ENCODE measurements at places on chromosomes 2 and 18. TPM values are rescaled to one million over a fixed set of nuclear protein-coding genes. Genes with fewer than 3 reads are reported as not detected.
A peak's percentile ranks its signal among the peaks of the same experiment; 100 is the strongest.

Gene DSG2
- total RNA-seq, result 48.2 TPM

GRCh38 chr2:214310319-214310718, 100.5 kb upstream of the VWC2L start:
- no peak for DNase-seq

GRCh38 chr2:33453905-33454479, 22.5 kb upstream of the RASGRP3 start:
- no peak for DNase-seq

- DNase-seq, result peak; percentile 7
Observed at GRCh38 chr2:5915881-5916310, 223.7 kb downstream of the SOX11 start.

- DNase-seq, result no peak
Observed at GRCh38 chr18:66048406-66048805, 297.6 kb downstream of the CDH7 start.

- peak; percentile 75 for DNase-seq
Observed at GRCh38 chr2:200300638-200301314, 5.7 kb upstream of the SPATS2L start.

DNA sequence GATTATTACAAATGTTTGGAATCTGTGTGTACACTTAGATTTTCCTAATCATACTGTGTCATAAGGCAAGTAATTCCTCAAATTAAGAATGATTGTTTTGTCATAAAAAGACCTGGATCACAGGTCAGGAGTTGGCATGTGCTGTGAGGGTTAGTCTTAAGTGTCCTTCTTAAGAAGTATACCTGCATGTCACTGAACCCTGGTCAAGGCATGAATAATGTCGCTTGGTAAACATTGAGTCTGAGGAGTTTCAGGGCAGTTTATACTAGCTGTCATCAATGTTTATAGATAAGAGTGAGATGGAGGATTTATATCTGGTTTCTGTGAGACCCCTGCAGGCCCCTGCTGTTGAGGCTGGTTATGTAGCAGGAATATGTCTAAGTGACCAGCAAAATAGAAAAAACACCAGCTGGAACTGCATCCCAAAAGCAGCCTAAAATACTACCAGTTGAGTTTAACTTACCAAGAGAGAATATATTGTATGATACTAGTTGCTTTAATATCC, 112.0 kb upstream of the NOSTRIN start:
- DNase-seq, result no peak

GRCh38 chr2:171185165-171185818, 24.6 kb upstream of the TLK1 start:
- no peak for DNase-seq

GRCh38 chr18:37741032-37741623, 175.5 kb upstream of the CELF4 start:
- DNase-seq, result no peak

Gene VIT
- total RNA-seq, result 3.9 TPM

DNA sequence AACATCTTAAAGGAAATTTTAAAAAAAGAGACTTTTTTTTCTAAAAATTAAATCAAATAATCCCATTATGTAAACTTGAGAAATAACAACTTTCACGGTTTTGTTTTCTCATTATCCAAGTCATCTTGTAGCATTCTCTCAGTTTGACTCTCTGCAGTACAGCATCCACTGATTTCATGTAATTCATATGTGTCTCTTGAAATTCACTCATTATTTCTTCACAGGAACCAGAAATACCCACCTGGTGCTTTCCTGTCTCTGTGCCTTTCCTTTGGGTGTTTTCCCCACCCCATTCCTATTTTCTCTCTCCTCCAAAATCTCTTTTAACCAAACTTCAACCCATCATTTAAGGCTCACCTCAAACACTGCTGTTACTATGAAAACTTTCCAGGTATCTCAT, 116.1 kb upstream of the STK17B start:
- DNase-seq, result no peak

DNA sequence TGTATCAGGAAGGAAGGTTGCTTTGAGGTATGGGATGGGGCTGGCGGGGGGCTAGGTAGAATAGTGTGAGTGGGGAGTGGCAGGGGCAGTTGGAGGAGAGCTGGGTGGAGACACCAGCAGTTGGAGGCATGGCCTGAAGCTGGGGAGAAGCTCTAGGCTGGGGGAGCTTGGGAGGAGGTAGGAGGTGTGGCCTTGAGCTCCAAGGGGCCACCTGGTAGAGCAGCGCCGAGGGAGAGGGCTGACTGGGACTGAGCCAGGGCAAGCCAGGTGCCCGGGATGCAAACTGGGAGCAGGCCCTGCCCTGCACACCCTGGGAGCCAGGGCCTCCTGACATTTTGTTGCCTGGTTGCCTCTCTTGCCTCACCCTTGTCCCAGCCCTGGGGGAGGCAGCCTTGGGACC, 33.1 kb upstream of the PDIA6 start:
- no peak for DNase-seq

DNA sequence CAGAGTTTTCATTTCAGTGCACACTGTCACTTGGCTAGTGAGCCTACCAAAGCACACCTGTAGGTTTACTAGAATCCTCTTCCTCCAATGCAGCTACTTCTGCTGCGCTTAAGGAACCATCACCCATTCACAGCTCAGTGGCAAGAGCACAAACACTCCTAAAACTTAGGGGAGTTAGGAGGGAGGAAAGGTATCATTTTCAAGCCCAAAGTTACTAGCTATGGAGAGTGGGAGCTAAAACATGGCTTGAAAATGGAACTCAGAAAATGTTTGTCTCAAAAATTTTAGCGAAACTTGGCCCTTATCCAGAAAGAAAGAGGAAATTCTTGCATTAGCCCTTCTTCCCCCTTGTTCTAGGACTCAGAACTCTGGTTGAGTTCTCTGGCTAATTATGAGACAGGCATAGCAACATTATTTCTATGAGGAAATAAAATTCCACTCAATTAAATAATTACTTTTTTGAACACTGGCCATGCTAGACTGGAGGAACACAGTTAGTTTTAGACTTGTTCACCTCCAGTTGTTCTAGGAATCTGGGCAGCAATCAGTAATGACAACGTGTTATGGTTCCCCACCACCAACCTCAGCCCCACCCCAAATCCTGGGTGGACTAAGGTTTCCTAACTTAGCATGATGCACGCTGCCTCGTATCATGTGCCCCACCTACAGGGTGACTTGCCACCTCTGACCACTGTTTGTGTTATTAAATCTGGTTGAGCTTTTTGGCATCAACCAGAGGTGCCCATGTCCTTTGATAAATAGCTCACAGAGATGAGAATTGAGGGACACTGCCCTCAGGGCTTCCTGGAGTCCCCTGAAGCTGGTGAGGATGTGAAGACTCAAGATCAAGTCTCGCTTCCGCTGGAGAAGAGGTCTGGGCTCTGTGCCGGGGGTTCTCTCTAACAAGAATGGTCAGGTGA, 32.8 kb downstream of the LPIN2 start:
- DNase-seq, result no peak

Gene KCNG2
- total RNA-seq, result 2.6 TPM
